ENCODE measurements at places on chromosomes 1 and 21. TPM values are rescaled to one million over a fixed set of nuclear protein-coding genes. Genes with fewer than 3 reads are reported as not detected.

DNA sequence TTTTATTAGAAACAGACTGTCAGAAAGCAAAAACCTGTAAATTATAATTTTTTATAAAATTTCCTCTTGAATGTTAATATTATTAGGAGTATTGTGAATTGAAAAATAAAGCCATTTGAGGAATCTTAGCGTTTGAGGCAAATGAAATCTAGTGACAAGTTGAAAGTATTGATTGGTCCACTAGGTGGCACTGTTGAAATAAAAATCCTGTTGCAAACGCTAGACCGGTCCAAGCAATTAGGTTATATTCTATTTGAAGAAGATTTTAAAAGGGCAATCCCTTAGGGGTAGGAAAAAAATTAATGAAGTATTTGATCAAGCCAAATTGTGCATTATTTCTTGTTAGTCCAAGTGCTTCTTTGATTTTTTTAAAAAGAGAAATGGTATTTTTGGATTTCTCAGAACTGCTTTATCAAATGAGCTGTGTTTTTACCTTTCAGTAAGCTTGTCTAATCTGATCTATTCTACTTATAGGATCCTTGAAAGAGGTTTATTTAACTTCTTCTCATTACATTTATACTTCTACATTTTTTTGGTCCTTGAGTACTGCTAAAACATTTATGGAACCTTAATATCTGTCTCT, 57.7 kb downstream of the ATG4C start:
- no peak overlapping the region for H3K27ac ChIP-seq
- H3K4me3 ChIP-seq: no peak overlapping the region
- no peaks in the 10 kb centered on the region for H3K4me1 ChIP-seq
- no peaks in the 10 kb centered on the region for H3K27me3 ChIP-seq
- no peaks in the 10 kb centered on the region for H3K36me3 ChIP-seq
- DNase-seq: no peak

DNA sequence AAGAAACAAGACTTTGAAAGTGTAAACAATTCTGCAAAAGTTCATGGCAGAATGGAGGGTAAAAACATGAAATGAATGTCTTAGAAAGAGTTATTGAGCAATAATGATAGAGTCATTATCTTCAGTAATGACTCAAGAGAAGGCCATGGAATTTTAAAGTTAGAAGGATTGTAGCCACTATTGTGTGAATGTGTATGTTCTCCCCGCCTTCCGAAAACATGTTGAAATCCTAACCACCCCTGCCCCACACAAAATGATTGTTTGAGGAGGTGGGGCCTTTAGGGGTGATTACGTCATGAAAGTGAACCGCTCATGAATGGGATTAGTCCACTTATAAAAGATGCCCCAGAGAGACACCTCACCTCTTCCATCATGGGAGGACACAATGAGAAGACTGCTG, 93.8 kb upstream of the CCDC190 start:
- no peaks in the 10 kb centered on the region for H3K36me3 ChIP-seq
- no peak overlapping the region for H3K4me3 ChIP-seq
- no peak for DNase-seq
- H3K27ac ChIP-seq: no peak overlapping the region
- no peaks in the 10 kb centered on the region for H3K27me3 ChIP-seq
- H3K4me1 ChIP-seq: no peaks in the 10 kb centered on the region

DNA sequence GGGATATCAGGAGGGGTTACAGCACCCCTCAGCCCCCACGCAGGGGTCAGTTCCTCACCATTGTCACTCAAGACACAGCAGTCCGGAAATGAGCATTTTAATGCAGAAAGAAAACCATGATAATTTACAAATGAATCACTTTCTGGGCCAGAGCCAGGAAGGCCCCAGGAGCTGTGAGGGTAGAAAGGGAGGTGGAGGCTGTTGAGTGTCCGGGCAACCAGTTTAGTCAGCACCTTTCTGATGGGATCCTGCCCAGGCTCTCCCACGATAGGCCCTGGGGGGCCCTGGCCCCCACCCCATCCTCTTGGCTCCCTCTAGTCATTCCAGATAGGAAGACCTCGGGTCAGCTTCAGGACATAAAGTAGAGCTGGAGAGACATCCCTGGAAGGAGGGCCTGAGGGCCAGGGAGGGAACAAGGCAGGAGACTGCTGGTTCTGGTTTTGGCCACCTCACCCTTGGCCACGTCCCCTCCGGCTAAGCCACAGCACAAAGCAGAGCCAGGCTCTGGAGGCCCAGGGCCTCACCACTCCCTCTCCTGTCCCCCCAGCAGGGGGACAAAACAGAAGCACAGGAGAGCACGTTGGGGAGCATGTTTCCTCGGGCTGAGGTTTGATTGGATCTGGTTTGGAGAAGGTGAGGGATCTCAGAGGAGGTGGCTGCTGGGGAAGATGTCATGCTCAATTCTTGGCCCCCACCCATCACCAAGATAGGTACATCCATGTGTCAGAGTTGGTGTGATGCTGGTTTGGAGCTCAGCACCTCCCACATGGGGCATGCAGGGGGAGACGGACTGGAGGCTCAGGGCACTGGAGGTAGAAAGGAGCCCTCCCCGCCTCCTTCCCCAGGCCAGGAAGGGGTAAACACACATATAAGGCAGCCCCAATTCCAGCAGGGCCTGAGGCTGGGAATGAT, 20.6 kb downstream of the ETNK2 start:
- H3K36me3 ChIP-seq: no peaks in the 10 kb centered on the region
- no peak overlapping the region for H3K4me3 ChIP-seq
- no peak for DNase-seq
- no peaks in the 10 kb centered on the region for H3K27me3 ChIP-seq
- H3K27ac ChIP-seq: no peak overlapping the region
- H3K4me1 ChIP-seq: peaks cover 31% of the 10 kb centered on the region

- no peaks in the 10 kb centered on the region for H3K36me3 ChIP-seq
- no peak for DNase-seq
- no peaks in the 10 kb centered on the region for H3K4me1 ChIP-seq
- no peak overlapping the region for H3K4me3 ChIP-seq
- H3K27ac ChIP-seq: no peak overlapping the region
These were observed 37.1 kb upstream of the KANK4 start for GRCh38 chr1:62356257-62356835.

- peak within 1 kb of the TSS; percentile 93 for H3K27ac ChIP-seq
- H3K4me3 ChIP-seq: peak within 1 kb of the TSS; percentile 53
- no peaks in the 10 kb centered on the region for H3K36me3 ChIP-seq
These were observed at the start of gene EFNA1 for GRCh38 chr1:155127105-155127966. EFNA1 (plus strand) TSS chr1:155127876; CDS start chr1:155127978, 102 bp downstream.

GRCh38 chr1:11951901-11952300, 17.4 kb downstream of the PLOD1 start:
- H3K36me3 ChIP-seq: no peaks in the 10 kb centered on the region
- H3K4me1 ChIP-seq: no peaks in the 10 kb centered on the region
- H3K27ac ChIP-seq: no peak overlapping the region

DNA sequence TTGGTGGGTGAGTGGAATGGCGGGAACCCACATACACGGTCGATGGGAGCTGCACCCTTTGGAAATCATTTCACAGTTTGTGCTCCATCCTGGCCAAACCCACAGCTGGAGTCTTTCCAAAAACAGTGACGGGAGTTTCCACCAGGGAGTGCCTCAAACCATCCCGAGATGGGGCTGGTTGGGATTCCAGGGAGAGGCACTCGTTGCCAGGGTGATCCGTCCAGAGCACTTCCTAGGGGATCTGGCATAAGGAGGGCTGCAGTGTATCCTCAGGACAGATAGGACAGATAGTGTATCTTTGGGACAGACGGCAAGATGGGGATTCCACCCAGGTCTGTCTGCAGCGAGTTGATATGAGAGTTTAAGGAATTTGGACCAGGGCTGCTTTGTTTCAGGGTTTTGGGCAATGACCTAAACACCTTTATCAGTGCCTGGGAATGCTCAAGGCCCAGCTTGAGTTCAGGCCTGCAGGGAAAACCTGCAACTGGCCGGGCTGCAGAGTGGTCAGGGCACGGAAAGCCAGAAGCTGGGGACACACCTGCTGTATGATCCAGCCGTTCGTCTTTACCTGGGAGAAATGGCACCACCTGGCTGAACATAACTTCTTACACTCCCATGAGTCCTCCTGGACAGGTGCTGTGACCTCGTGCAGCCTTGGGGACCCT, 3.4 kb upstream of the POFUT2 start:
- no peak overlapping the region for H3K4me3 ChIP-seq
- H3K4me1 ChIP-seq: peaks cover 53% of the 10 kb centered on the region
- no peaks in the 10 kb centered on the region for H3K27me3 ChIP-seq
- no peaks in the 10 kb centered on the region for H3K36me3 ChIP-seq

DNA sequence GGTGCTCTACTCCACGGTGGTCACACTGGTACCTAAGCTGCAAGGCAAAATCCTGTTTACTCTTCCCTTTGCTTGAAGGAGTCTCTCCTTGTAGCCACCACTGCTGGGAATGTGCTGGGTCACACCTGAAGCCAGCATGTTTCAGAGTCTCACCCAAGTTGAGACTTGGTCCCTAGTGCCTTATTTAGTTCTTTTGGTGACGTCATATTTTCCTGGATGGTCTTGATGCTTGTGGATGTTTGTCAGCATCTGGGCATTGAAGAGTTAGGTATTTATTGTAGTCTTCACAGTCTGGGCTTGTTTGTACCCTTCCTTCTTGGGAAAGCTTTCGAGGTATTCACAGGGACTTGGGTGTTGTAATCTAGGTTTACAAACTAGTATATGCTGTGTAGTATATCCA, 5.6 kb upstream of the MTARC2 start:
- DNase-seq: no peak
- H3K27ac ChIP-seq: no peak overlapping the region
- H3K4me3 ChIP-seq: no peak overlapping the region
- no peaks in the 10 kb centered on the region for H3K27me3 ChIP-seq

- H3K36me3 ChIP-seq: no peaks in the 10 kb centered on the region
- no peaks in the 10 kb centered on the region for H3K27me3 ChIP-seq
- no peak for DNase-seq
- peak overlapping the region; percentile 64 for H3K27ac ChIP-seq
These were observed 115.6 kb downstream of the TNFSF18 start for GRCh38 chr1:172935062-172935592.

DNA sequence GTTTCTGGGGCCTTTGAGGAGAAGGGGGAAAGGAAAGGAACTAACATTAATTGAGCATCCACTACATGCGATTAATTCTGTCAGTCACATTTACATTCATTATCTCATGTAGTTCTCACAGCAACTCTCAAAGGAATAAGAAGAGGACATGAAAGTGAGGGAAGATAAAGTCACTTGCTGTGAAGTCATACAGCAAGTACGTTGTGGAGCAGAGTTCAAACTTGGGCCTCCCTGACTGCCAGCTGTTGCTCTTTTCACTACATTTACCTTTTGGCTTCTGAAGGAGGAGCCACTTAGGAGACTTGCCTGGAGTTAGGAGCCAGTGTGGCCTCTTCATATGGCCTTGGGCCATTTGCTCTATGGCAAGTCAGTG, 6.2 kb downstream of the ZNF691 start:
- H3K27me3 ChIP-seq: no peaks in the 10 kb centered on the region
- no peak for DNase-seq
- H3K4me3 ChIP-seq: no peak overlapping the region
- H3K4me1 ChIP-seq: peaks cover under 1% of the 10 kb centered on the region
- no peaks in the 10 kb centered on the region for H3K36me3 ChIP-seq

DNA sequence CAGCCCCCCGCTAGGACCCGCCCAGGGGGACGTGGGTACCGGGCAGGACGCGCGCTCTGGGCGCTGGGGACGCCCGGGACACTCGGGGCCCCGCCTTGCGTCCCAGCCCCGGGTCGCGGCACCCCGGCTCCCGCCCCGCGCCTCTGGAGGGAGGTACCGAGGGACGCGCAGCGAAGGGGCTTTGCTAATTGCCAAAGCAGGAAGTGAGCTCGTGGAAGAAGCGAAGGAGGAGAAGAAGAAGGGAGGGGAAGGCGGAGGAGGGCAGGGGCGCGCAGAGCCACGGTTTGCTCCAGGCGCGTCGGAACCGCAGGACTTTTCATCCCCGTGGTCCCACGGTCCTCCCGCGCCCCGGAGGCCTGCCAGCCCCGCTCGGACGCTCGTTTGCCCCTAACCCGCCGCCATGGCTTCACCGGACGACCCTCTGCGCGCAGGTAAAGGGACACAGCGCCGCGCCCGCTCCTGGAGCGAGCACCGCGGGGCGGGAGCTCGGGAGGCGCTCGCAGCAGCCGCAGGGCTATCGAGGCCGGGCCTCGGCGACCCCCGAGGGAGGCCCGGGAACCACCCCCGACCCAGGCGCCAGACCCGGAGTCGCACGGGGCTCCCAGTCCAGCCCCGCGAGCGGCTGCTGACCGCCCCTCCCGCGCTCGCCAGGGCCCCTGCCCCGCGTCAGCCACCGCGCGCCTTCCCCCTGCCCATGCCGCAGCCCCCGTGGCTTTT, 1.3 kb downstream of the EDARADD start:
- no peak overlapping the region for H3K27ac ChIP-seq
- H3K4me1 ChIP-seq: peaks cover 13% of the 10 kb centered on the region
- H3K27me3 ChIP-seq: peaks cover 48% of the 10 kb centered on the region
- H3K36me3 ChIP-seq: no peaks in the 10 kb centered on the region
- DNase-seq: peak; percentile 8

GRCh38 chr1:94260635-94261387, 23.4 kb upstream of the ARHGAP29 start:
- no peak for DNase-seq
- H3K27ac ChIP-seq: no peak overlapping the region
- H3K36me3 ChIP-seq: no peaks in the 10 kb centered on the region
- no peaks in the 10 kb centered on the region for H3K4me1 ChIP-seq

RGS13 gene
- total RNA-seq: not detected

POLR3C gene
- 13.1 TPM for total RNA-seq

ERVH48-1 gene
- total RNA-seq: not detected

FLG2 gene
- total RNA-seq: not detected

ITLN1 gene
- 46.2 TPM for total RNA-seq

BCL2L15 gene
- total RNA-seq: 51.3 TPM

TAF13 gene
- total RNA-seq: 32.6 TPM

RHEX gene
- total RNA-seq: 4.8 TPM

LRRC53 gene
- total RNA-seq: not detected

SH3BP5L gene
- 34.3 TPM for total RNA-seq

All from transverse colon (tissue), 4 donors.